ENCODE measurements at places on chromosomes 11 and 22.

DNA sequence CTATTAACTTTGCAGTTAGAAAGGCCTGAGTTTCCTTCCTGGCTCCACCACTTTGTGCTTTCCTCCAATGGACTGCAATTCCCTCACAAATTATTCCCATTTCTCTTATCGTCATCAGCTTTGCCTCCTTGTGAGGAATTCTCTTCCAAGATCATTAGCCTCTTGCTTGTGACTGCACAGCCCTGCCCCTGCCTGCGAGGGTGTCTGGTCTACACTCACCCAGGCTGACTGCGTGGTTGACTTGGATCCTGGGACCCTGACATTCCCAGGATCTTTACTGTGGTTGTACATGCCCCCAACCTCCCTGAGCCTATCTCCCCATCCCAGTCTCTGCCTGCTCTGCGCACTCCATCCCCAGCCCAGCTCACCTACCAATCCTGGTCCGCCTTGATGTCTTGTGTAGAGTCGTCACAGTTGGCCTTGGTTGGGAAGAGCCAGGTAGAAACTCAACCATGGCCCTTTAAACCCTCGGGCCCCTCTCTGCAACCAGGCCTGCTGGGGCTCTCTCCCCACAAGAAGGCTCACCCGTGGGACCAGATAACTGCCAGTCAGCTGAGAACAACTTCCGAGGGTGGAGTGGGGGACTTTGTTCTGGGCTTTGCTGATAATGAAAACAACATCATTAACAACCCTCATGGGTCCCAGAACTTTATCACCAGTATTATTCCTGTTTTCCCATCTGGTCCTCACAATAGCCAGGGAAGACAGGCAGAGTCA is at the start of gene OR2AT4:
OR2AT4 (minus strand) TSS at position 421 of the 717 bp plus-strand sequence.
- no peak for DNase-seq

DNA sequence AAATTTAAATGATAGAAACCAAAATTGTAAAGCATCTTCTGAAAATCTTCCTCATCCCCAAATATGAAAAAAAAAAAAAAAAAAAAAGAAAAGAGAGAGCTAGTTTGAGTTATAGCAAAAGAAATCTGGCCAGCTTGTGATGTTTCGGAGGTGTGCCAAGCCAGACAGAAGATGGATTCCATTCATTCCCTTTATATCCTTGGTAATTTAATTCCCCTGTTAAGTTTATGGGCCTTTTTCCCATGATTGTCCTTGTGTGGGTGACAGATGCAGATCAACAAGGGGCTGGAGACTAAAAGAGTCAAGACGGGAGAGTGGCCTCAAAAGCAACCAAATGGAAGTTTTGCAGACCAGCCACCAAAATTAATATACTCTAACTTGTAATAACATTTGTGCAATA is 47.6 kb upstream of the PARVA start:
- DNase-seq: no peak

GRCh38 chr22:21970037-21970799 is 12.4 kb downstream of the TOP3B start:
- no peak for DNase-seq

DNA sequence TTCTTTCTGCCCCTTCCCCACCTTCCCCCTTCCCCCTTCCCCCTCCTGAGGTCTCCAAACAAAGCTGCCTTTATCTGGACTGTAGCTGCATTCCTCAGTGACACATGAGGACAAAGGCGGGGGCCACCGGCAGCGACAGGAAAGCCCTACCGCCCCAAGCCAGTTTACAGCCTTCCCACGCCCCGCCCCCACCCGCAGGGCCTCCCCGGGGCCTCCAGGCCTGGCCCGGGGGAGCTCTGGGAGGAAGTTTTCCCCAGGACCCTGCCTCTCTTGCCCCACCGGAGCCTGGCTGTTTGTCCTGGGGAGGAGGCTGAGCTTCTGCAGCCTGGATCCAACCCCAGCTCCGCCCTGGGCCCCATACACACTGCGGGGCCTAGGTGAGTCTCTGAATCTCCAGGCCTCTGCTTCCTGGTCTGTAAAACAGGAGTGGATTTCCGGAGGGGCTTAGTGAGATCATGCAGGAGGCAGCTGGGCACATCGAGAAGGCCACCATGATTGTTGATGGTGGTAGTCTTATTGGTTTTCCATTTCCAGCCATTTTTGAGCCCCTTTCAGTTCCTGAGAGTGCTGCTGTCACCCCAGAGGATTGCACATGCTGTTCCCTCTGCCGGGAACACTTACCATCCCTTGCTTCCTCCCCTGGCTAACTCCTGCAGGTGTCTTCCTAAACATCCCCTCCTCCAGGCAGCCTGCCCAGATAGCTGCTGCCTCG is 130.7 kb downstream of the MN1 start:
- no peak for DNase-seq

DNA sequence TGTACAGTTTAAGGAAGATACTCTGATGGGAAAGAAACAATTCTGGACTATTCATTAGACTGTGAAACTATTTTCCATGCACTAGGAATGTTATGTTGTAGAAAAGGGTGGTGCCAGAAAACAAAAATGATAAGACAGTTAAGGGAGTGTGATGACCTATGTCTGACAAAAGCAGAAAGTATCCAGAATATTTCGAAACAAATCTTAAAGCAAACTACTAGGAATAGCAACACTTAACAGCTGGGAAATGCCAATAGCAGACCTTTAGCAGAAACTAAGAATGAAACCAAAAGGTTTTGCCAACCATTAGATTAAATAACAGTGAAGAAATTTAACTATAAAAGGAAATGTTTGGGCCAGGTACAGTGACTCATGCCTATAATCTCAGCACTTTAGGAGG is 3.3 kb upstream of the ARHGAP20 start:
- no peak for DNase-seq

GRCh38 chr11:114362326-114362725 is 38.0 kb downstream of the C11orf71 start:
- DNase-seq: no peak

GRCh38 chr11:73225851-73226250 is 7.8 kb downstream of the P2RY2 start:
- no peak for DNase-seq

GRCh38 chr11:61797263-61797944 is 4.7 kb downstream of the FEN1 start:
- DNase-seq: peak; percentile 75

GRCh38 chr22:42437488-42438292 is 5.5 kb upstream of the NFAM1 start:
- DNase-seq: peak; percentile 80

DNA sequence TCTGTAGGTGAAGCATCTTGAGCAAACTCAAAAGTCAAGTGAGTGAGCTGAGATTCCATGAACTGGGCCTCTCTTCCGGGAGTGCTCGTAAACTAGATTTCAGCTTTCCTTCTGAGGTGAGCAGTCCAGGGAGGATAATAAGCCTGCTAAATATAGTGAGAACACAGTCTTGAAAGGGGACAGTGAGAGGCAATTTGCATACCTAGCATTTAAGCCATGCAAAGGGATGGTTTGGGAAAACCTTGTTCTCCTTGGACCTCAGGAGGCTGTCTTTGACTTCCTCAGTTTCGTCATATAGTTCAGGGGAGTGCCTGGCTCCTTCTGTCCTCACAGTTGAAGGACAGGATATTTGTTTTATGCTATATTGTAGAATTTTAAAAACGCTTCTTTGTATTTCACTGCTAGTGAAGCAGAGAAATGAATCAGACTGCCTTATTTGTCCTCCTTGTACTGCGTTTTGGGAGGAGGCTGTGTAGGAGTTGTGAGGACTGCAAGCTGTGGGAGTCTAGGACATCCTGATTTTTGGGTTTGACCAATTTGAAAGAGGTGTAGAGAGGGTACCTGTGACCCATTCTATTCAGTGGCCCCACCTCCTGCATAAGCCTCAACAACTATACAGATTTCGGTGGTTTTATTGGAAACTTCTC is 11.0 kb upstream of the SORL1-AS1 start:
- no peak for DNase-seq

GRCh38 chr11:76801225-76801624 is 18.1 kb downstream of the TSKU start:
- no peak for DNase-seq

DNA sequence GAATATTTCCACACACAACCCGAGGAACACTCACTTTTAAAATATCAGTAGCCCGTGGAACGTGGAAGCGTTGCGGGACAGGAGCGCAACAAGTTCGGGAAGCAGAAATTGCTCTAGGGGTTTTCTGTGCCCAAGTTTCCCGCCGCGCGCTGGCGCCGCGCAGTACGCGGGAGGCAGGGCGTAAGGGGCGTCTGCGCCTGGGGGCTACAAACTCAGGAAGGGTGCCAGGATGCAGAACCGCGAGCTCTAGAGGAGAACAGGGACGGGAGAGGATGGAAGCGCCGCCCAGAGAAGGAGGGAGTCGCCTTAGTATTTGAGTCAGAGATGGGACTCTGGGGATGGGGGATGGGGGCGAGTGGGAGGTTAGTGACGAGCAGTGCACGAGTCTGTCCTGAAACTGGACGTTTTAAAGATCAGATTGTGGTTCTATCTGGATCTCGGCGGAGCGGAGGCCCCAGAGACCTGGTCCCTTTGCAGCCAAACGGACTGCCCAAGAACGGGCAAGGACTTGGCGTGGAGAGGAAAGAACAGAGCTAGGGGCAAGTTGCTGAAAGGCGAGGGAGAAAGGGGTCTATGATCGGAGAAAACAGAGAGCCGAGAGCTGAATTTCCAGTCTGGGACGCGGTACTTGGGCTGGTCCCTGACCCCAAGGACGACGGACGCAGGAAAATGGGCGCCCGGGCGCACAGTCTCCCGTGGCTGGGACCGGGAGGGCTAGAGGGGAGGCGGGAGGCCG is 4.7 kb downstream of the BSX start:
- no peak for DNase-seq

GRCh38 chr11:18313965-18314763 is 7.8 kb downstream of the HPS5 start:
- DNase-seq: no peak

- DNase-seq: no peak
Observed at GRCh38 chr11:109911488-109911887, 181.7 kb upstream of the ZC3H12C start.

GRCh38 chr11:79030448-79030847 is 410.4 kb downstream of the TENM4 start:
- no peak for DNase-seq

GRCh38 chr11:128407962-128408361 is 179.4 kb downstream of the ETS1 start:
- no peak for DNase-seq

GRCh38 chr11:64690235-64690634 is 32.8 kb downstream of the NRXN2 start:
- DNase-seq: no peak

DNA sequence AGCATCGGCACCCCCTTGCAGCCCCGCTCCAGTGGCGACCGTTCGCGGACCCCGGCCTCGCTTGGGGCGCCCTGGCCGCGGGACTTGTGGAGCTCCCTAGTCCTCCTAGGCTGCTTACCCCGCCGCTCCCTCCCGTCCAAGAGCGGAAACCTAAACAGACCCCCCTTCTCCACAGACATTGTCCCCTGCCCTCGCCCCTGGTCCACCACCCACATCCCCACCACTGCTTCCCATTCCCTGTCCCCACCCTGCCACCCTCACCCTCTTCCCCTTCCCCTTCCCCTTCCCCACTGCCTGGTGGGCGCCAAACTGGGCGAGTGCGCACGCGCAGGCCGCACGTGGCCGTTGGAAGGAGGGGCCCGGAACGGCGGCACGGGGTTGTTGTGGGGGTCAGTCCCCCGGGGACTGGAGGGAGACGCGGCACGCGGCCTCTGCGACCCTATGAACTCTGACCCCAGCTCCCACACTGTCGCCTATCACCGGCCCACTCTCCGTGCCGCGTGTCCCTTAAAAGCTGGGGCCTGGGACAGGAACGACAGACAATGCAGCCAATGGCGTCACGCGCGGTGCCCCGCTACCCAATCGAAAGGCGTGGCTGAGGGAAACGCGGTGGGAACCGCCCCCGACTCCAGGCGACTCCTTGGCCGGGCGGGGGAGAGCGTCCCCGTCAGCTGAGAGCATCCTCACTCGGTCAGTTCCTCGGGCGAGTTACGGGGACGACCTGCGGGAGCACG is at the start of gene SNX32:
SNX32 (plus strand) TSS at position 667 of the 734 bp plus-strand sequence. CDS start 103 bp downstream, outside the sequence.
- DNase-seq: peak; percentile 93

DNA sequence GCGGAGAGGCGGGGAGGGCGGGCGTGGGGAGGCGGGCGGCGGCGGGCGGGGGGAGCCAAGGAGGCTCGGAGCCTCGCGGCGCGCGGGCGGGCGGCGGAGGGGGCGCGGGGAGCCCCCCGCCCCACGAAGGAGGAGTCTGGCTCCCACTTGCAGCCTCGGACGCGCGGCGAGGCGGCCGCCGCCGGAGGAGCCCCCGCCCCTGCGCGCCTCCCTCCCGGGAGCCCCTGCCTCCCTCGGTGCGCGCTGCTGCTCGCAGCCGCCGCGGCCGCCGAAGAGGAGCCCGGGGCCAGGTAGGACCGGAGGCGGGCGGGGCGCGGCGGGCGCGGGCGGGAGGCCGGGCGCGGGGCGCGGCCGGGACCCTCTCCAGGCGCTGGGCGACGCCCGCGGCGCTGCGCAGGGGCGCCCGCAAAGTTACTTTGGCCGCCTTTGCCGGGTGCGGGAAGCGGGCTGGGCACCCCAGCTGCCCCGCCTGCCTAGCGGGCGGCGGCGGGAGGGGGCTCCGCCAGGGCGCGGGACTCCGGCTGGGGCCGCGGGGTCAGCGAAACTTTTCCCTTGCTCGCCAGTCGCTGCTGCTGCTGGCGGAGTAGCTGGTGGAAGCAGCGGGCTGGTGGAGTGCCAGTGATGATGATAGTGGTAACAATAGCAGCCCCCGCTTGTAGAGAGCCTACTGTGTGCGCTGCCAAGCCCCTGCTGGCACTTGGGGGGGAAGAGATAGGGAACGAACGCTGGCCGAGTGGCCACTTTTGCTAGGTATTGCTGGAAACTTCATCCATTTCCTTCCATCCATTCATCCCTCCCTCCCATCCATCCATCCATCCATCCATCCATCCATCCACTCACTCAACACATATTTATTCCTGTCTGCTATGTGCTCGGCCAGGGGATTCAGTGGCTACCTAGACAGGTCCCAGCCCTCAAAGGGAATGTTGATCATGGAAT is at the start of gene MPPED1:
MPPED1 (plus strand) TSS at position 146 of the 939 bp plus-strand sequence. CDS start 12,972 bp downstream, outside the sequence.
- DNase-seq: no peak

DNA sequence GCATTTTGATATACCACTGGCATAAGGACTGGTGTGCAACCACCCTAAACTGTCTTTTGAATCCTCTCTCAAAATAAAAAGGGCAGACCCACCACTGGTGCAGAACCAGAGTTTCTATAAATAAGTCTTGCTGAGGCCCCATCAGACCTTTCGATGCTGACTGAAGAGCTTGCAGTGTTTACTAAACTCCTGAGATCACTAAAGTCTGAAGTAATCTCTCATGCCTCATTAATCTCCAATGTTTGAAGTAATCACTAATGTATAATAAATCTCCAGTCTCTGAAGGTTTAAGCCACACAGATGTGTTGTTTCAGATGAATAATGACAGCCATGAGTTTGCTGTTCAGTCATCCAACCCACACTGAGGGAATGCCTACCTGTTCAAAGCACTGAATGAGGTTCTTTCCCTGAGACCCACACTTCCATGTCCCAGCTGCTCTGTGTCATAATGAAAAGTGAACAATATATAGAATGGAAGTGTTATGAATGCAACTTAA is 50.6 kb upstream of the DEUP1 start:
- DNase-seq: no peak

DNA sequence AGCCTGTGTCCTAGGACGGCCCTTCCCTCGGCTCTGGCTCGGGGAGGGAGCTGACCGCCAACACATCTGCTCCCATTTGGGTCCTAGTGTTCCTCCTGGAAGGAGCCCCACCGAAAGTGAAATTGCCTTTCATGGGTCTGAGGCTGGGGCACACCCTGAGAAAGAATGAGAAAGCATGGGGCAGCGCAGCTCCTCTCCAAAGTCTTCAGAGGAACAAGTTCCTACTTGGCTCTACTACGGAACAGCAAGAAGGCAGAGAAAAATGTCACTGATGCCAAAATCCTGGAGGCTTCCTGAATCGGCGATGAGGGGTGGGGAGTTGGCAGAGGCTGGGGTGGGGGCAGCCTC is 41.5 kb upstream of the MYEOV start:
- DNase-seq: no peak

- no peak for DNase-seq
Observed at GRCh38 chr11:42054351-42054900, 595.0 kb upstream of the LRRC4C start.
